ENCODE measurements at places on chromosomes 16 and 17.

- DNase-seq, result no peak
Measured at GRCh38 chr17:75338335-75338734, 49.1 kb upstream of the SLC25A19 start.

DNA sequence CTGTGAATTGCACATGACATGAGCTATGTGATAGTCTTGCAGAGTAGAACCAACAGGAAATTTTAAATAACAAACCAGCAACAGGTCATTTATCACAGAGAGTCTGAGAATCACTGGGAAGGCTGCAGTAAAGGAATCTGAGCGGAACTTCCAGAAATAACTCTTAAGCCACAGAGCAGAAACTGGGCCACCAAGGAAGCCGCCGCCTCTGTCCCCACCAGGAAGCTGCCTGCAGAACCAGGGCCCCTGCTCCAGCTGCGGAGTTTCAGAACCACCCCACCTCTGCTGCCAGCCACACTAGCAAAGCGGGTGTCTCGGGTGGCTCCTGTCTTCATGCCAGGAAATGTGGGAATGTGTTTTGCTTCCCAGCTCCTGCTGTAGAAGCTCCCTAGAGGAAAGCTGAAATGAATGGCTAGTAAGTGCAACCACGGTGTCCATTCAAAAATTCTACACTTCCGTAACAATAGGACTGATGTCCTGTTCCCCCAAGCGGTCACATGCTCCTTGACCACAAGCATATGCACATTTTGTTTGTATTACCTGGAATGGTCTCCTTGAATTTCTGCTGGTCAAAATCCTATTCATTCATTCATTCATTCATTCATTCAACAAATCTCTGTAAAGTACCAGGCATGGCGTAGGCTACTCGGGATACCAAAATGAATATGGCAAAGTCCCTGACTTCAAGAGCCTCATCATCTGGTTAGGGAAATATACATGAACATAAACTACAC lies 7.7 kb upstream of the ITPRIPL2 start:
- DNase-seq, result no peak

- DNase-seq, result no peak
Measured at GRCh38 chr17:49899191-49899485, 51.3 kb upstream of the TAC4 start.

DNA sequence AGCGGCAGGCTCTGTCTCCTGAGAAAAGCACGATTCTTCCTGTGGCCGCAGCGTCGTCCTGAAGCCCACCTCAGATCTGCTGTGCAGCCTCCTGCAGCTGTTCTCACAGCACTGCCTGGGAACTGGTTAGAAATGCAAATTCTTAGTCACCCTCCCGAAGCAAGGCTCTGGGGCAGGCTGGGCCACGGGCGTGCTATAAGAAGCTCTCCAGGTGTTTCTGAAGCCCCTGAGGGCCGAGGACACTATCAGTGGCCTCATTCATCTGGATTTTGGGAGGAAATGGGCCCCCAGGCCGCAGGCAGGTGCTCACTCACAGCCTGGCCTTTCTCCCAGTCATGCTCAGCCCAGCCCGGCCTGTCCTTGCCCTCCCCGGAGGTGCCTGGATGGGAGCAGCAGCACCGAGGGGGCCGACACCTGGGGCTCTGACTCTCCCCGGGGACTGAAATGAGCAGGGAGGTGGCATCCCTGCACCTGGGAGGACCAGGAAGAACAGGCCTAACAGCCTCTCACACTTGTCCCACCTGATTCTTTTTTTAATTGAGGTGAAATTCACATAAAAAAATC lies 10.4 kb upstream of the NLRC3 start:
- DNase-seq, result no peak

DNA sequence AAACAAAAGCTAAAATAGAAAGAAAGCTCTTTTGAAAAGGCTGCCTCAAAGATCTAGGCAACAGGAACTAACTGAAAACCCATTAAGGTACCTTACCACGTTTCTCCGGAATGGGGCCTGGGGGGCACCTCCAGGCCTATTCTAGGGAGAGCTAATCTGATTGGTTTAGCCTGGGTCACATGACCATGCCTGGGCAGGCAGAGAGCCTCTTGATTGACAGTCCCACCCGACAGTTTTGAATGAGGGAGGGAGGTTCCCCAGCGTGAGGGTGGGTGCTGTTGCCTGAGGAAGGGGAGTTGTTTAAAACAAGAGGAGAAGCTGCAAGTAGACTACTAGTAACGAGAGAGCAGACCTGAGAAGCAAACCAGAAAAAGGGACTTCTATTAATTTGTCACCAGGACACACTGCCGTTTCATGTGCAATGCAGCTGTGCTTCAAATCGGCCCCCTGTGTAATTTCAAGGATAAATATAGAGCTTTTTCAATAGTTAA lies 143.4 kb upstream of the HS3ST2 start:
- DNase-seq, result no peak

DNA sequence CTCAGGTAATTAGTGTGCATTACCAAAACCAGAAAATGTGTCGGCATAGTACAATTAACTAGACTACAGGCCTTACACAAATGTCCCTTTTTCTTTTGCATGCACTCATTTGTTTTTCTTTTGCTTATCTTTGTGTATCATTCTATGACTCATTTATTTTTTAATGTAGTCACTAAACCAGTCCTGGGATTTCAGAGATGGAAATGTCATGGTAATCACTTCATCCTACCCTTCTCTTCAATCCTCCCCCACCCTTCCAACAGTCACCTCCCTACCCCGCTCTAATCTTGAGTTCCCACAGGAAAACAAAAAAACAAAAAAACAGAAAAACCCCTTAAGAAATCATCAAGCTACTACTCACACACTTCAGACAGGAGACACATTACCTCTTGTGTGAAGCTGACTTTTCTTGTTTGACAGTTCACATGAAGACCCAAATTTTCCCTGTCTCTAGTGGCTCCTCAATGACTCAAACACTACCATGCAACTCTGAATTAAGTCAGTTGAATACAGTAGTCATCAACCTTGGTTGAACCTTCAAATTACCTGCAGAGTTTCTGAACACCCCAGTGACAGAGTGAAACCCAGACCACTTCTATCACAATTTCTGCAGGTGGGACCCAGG lies 242.4 kb upstream of the SALL1 start:
- no peak for DNase-seq

DNA sequence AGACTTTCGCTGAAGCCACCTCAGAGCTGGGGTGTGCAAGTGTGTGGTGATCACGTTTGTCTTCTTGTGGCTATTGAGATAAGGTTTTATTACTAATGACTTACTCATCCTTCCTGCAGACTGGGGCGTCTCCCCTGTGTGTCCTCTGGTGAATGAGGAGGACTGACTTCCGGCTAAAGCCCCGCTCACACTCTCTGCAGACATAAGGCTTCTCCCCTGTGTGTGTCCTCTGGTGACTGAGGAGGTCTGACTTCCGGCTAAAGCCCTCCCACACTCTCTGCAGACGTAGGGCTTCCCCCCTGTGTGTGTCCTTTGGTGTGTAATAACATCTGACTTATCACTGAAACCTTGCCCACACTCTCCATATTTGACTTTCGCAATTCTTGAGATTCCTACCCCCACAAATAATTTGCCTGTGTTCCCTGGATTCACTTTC lies 19.4 kb downstream of the PRDM7 start:
- no peak for DNase-seq

DNA sequence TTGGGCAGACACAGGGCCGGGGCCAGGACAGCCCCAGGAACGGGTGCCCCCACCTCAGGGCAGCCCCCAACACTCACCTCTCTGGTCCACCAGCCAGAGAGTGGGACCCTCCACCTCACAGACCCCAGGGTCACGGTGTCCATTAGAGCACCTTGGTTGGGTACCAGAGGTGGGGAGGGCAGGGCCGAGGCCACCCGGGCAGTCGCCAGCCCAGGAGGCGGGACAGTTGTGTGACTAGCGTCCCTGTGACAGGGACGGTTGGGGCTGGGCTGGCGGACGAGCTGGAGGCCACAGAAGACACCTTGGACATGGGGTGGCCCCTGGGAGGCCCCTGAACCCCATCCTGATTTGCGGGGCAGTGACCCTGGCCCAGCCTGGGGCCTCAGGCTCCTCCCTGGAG lies 11.7 kb upstream of the C1QTNF8 start:
- no peak for DNase-seq

GRCh38 chr17:70786081-70786480 lies 616.7 kb downstream of the KCNJ2 start:
- DNase-seq, result no peak

DNA sequence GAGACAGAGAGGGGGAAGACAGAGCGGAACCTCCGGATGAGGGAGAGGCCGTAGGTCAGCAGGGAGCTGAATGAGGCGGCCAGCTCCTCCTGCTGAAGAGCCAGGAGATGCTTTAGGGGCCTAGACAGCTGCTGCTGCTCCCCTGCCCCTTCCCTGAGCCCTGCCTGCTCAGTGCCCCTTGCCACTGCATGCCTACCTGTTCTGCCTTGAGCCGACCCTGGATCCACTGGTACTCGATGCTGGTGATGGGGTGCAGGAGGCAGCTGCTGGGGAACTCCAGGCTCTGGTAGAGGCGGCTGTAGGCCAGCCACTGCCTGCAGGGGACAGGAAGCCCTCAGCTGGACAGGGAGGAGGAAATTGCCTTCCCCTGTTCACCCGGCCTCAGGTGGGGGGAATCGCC lies 7.6 kb downstream of the UNC13D start:
- DNase-seq, result no peak

DNA sequence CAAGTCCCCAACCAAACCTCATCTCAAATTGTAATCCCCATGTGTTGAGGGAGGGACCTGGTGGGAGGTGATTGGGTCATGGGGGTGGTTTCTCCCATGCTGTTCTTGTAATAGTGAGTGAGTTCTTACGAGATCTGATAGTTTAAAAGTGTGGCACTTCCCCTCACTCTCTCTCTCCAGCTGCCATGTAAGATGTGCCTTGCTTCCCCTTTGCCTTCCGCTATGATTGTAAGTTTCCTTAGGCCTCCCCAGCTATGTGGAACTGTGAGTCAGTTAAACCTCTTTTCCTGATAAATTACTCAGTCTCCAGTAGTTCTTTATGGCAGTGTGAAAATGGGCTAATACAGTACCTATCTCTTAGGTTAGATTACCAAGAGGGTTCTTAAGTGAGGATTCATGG lies 5.8 kb downstream of the PMFBP1 start:
- no peak for DNase-seq

DNA sequence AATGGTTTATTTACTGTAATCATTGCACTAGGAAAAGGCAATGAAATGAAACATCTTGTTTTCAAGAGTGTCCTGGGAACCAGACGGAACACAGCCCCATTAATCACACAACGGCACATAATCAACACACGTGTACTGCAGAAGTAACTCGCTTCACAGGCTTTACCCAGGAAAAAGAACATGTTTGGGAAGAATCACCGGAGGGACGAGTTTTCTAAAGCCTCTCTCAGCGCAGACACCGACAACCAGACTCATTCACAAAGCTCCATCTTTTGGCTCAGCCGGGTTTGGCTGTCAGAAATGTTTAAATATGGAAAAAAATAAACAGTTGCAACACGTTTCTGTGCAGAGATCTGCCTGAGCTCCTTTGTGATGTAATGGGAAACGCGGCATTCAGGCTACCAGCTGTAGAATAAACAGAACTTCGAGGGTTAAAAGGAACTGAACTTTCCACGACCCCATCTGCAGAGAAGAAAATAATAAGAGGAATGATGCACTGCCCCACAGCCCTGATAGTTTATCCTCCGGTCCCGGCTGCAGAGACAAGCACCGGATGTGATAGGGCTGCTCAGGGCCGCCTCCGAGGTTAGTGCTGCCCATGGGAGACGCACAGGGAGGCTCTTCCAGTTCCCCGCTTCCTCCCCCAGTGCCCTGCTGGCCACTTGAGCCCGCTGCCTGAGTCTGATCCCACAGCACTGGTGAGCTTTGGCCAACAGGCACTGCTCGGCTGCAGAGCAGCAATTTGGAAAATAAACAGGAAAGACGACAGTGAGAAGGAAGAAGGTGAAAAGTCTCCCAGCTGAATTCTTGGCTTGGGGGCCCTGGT lies 119.8 kb downstream of the HIC1 start:
- no peak for DNase-seq

DNA sequence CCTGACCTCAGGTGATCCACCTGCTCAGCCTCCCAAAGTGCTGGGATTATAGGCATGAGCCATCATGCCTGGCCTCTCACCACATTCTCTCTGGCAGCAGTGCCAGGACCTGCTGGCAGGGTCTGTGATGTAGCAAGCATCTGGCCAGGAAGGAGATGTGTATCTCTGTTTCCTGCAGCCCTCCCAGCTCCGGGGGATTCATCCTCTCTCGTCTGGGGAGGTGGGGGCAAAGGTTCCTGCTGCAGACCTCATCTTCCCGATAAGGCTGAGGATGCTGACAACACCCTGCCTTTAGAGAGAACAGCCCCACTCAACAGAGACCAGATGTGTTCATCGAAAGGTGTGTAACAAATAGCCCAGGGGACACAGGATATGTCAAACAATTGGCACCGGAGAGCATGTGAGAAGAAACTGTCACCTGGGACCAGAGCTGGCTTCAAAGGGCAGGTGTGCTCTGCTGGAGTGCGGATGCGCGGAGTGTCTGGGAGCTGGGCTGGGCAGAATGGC lies 54.8 kb upstream of the SEC14L1 start:
- DNase-seq, result no peak

- DNase-seq, result no peak
Measured at GRCh38 chr16:88588754-88589153, 18.6 kb downstream of the ZC3H18 start.

- no peak for DNase-seq
Measured at GRCh38 chr16:71971571-71971970, 28.6 kb downstream of the PKD1L3 start.

GRCh38 chr17:67487506-67487905 lies 110.4 kb downstream of the PITPNC1 start:
- no peak for DNase-seq

DNA sequence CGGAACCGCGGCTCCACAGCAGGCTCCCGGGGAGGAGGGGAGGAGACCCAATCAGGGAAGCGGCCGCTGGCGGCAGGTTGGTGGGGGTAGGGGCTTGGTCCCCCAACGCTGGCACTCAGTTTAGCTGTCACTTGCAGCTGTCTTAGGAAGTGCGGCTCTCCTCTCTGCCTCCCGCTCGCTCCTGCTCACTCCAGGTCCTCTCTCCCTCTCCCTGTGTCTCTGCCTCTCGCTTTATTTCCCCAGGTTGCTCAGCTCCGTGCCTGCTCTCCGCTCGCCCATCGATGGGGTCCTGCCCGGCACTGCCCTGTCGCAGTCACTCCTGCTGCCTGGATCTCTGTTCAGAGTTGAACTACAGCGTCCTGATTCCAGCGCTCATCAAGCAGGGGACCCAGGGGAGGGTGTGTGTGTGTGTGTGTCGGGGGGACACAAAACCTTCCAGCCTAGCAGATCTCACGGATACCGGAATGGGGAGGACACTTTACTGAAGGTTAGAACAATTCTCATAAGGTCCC lies 145.6 kb downstream of the ENGASE start:
- no peak for DNase-seq

- no peak for DNase-seq
Measured at GRCh38 chr16:27298132-27298531, 15.6 kb upstream of the IL4R start.

GRCh38 chr16:88596483-88596882 lies 26.3 kb downstream of the ZC3H18 start:
- DNase-seq, result no peak
